ENCODE measurements at places on chromosomes 7 and 10.
A peak's percentile ranks its signal among the peaks of the same experiment; 100 is the strongest.

GRCh38 chr10:97883092-97883485 is 33.4 kb downstream of the GOLGA7B start:
- no peak for DNase-seq

DNA sequence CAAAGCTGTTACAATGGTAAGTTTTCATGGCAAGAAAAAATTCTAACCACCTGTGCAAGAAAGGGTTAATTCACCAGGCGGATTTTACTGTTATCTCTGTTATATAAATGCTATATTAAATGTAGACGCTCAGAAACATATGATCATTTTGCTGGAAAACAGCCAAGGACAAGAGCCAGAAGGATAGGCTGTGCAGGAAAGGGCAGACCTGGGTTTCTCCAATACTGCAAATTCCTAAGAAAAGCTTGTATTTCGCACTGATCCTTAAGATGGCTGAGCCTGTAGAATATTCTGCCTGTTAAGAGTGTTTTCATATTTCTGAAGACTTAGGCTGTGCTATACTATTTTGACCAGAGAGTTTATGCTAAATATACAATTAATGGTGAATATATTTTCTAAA is 564.1 kb upstream of the KCND2 start:
- DNase-seq, result no peak

DNA sequence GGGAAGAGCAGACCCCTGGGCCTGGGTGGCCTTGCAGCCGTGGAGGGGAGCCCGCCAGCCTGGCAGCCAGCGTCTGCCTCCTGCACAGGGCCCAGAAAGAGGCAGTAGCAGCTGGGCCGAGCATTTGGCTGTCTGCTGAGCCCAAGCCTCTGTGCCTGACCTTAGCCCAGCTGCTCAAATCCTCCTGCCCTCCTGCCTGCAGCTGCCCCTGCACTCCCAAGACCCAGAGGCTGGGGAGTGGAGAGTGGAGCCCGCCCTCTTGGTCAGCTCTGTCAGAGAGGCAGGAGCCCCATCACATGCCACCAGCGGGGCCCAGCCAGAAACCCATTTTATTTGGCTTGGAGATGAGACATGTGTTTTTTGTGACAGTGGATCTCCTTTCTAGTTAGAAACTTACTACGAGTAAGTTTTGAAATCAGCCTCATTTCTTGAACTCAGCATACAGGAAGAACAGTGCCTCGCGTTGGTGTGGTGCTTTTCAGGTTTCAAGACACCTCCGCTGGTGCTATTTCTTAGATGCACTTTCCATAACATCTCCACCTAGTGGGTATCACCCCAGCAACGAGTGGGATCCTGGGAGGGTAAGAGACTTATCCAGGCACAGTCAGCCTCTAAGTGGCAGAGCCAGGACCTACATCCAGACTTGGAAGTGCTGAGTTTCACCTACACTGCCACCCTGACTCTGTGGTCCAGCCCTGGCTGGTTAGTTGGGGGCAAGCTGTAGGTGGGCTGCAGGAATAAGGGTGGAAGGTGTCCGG is 477.1 kb downstream of the RPS24 start:
- no peak for DNase-seq

GRCh38 chr10:61354401-61354975 is 98.7 kb downstream of the TMEM26 start:
- no peak for DNase-seq

DNA sequence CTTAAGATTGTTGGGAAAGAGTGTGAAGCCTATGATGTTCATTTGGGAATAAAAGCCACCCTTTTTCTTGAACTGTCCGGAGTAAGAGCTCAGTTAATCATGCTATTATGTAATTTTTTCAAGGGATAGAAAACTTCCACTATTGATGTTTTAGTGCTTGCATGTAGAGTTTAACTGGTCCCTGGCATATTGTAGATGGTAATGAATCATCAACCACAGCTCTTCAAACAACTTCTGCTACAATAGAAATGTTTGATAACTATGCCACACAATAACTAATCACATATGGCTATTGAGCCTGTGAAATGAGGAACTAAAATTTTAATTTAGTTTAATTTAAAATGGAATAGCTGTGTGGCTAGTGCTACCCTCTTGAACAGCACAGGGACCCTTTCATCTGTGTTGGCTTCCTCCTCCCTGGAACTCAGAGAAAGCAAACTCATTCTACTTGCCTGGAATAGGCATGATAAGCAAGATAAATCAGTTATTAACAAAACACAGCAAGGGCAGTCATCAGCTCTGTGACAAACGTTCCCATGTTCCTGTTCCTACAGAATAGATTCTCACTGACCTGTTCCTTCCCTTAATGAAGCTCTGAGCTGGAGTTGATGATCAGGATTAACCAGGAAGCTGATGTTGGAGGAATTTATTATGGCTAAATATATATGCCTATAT is 4.9 kb upstream of the SRI start:
- no peak for DNase-seq

- DNase-seq, result no peak
Measured at GRCh38 chr10:93390306-93391090, 91.6 kb downstream of the MYOF start.

GRCh38 chr7:5453566-5454075 is 30.0 kb upstream of the TNRC18 start:
- DNase-seq, result no peak

GRCh38 chr10:74642901-74643595 is 183.4 kb upstream of the KAT6B start:
- DNase-seq, result no peak

DNA sequence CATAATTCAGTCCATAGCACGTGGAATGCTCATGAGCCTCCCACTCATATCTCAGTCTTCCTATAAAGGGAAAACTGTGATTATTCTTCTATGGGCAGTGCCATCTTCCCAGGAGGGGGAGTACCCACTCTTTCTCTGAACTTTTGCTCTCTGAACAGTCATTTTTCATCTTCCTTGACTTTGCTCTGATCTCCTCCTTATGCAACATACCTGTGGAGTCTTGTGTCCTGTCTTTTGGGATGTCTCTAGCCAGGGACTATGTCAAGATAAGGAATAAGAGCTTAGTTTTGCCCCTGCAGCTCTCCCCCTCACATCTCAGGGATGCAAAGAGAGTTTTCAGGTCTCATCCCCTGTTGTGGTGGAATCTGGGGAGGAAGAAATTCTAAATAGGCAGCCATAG is 27.6 kb downstream of the LSMEM1 start:
- DNase-seq, result no peak

GRCh38 chr7:127798769-127799372 is 146.9 kb downstream of the SND1 start:
- no peak for DNase-seq

- DNase-seq, result no peak
Measured at GRCh38 chr7:4699841-4700240, 17.7 kb downstream of the FOXK1 start.

GRCh38 chr7:48511080-48511479 is 339.8 kb downstream of the ABCA13 start:
- no peak for DNase-seq

- no peak for DNase-seq
Measured at GRCh38 chr7:73565675-73566340, 8.3 kb upstream of the BCL7B start.

DNA sequence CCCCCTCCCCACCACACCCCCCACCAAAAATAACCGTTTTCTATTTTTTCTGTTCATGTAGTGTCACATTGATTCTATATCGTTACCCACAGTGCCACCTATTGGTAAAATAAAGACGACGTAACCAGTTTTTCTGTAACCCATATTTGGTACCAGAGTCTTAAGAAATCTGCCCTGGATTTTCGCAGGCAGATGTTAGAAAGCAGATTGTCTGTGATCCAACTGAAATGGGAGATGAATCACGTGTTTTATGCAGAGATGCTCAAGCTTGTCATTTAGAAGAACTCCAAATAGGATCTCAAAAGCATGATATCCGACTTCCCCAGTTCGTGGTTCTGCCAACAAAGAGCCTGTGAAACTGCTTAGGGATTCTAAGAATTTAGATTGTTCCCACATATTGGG is 261.1 kb upstream of the CSTF2T start:
- no peak for DNase-seq

GRCh38 chr7:68770649-68771048 is 827.6 kb upstream of the AUTS2 start:
- DNase-seq, result no peak

GRCh38 chr10:30384701-30385201 is 35.7 kb upstream of the MTPAP start:
- DNase-seq, result no peak

- no peak for DNase-seq
Measured at GRCh38 chr7:80106498-80107113, 28.0 kb upstream of the GNAI1 start.

DNA sequence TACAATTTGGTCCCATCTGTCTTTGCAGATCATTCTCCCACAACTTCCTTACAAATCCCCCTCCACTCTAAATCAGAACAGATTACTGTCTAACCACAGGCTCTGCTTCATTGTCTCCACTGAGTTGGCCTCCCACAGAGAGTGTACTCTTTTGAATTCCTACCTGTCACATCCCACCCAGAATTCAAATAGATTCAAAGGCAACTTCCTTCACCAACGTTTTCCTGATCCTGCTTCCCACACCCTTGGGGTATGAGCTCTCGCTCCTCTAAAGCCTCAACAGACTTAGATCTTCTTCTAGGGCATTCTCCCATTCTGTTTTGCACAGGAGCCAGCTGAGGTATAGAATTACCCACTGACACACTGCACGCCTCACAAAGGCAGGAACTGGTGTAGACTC is 197.8 kb upstream of the CDCA7L start:
- no peak for DNase-seq

- no peak for DNase-seq
Measured at GRCh38 chr10:73975388-73975787, 22.5 kb upstream of the VCL start.

DNA sequence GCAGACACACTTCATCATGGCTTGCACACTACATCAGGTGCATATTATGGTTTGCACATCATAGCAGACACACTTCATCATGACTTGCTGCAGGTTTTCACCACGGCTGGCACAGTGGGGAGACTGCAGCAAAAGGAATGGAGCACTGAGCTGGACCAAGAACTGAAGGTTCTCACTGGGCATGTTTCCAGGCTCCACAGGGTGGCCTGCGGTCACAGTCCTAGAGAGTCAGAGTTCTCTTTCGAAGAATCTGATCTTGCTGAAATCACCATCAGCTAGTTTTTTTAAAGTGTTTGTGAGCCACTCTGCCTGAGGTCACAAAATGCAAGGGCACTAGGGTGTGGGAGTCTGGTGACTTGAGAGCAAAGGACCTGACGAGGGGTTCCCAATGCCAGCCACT is 140.4 kb upstream of the NPY start:
- DNase-seq, result no peak

GRCh38 chr10:76396134-76396533 is 964.7 kb downstream of the LRMDA start:
- no peak for DNase-seq

GRCh38 chr7:18421297-18422002 is 74.1 kb upstream of the HDAC9 start:
- no peak for DNase-seq

DNA sequence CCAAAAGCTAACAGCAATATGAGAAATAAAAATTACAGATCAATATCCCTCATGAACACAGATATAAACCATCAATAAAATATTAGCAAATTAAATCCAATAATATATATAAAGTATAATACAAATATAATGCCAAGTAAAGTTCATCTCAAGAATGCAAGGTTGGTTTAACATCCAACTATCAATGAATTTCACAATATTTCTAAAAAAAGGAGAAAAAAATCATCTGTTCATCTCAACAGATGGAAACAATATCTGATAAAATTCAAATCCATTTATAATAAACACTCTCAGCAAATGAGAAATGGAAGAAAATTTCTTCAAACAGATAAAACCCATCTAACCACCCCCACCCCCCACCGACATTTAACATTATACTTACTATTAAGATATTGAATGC is 86.9 kb downstream of the SIRT1 start:
- DNase-seq, result no peak

GRCh38 chr7:16587129-16587528 is 58.4 kb downstream of the ANKMY2 start:
- DNase-seq, result no peak

GRCh38 chr7:101869026-101869900 is 51.8 kb downstream of the CUX1 start:
- DNase-seq, result no peak

DNA sequence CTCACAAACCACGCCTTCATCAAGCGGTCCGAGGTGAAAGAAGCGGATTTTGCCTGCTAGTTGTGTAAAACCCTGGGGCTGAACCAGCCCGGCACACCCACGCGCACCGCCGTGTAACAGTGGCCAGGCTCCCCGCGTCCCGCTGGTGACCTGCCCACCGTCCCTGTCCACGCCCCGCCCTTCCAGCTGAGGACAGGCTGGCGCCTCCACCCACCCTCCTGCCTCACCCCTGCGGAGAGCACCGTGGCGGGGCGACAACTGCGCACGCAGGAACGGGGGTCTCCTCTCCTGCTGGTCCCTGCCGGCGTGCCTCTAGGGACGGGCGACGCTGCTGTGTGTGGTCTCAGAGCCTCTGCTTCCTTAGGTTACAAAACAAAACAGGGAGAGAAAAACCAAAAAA is 16.9 kb upstream of the TSPAN33 start:
- DNase-seq, result no peak

- DNase-seq, result no peak
Measured at GRCh38 chr10:68601501-68602265, 41.5 kb downstream of the TET1 start.

GRCh38 chr7:27147199-27148030 is at the start of gene HOXA6:
HOXA6 (minus strand) TSS chr7:27147774; CDS start chr7:27147749, 25 bp downstream.
- DNase-seq, result no peak

GRCh38 chr10:2214092-2214491 is 476.8 kb upstream of the ADARB2 start:
- DNase-seq, result peak; percentile 62

- DNase-seq, result peak; percentile 89
Measured at GRCh38 chr7:66047426-66047825, 28.2 kb upstream of the ASL start.

DNA sequence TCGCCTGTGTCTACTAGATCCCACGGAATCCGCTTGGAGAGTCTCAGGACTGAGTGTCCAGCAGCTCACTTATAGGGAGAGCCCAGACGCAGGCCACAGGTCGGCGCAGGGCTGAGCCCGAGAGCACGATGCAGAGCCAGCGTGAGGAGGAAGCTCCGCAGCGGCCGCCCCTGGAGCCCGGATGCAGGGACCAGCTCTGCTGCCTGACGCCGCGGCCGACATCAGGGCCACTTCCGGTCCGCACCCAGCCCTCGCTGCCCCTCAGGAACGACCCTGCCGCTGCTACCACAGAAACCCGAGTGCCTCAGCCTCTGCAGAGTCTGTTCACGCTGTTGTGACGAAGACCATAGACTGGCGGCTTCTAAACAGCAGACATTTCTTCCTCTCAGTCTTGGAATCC is 275.8 kb upstream of the PPP2R2D start:
- DNase-seq, result no peak

DNA sequence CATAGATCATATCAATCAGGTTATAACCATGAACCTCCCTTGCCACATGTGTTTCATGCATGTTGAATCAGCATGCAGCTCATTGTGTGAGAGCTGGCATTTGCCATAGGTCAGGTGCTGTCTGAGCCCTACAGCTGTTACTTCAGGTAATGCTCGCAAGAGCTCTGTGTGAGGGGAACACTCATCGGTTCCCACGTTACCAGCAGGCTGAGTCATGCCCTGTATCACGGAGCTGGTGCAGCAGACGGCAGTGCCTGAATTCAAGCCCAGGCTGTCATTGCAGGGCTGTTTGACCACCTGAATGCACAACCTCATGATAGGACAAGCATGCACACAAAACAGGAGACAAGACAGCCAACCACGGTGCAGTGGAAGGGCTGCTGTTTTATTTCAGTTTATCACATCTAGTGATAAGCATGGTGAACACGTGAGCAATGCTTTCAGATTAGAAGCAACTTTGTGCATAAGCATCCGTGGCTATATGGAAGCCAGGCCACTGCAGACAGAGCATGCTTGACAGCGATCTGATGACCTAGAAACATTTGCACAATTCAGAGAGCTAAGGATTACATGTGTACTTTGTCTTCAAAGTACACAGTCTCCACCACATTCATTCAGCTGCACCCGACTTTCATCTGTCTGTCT is 56.4 kb upstream of the PFKP start:
- DNase-seq, result no peak
